ENCODE measurements at places on chromosomes 2 and 18.
A peak's percentile ranks its signal among the peaks of the same experiment; 100 is the strongest.

GRCh38 chr2:240991378-240992263 is 6.8 kb upstream of the SNED1 start:
- peak; percentile 80 for DNase-seq

GRCh38 chr2:12062053-12062395 is 315.6 kb downstream of the LPIN1 start:
- DNase-seq, result no peak

GRCh38 chr2:102839668-102840388 is 78.0 kb downstream of the TMEM182 start:
- DNase-seq, result no peak

GRCh38 chr2:200700856-200701255 is 110.9 kb upstream of the BZW1 start:
- no peak for DNase-seq

GRCh38 chr2:64606479-64607363 is 47.0 kb downstream of the SERTAD2 start:
- no peak for DNase-seq

DNA sequence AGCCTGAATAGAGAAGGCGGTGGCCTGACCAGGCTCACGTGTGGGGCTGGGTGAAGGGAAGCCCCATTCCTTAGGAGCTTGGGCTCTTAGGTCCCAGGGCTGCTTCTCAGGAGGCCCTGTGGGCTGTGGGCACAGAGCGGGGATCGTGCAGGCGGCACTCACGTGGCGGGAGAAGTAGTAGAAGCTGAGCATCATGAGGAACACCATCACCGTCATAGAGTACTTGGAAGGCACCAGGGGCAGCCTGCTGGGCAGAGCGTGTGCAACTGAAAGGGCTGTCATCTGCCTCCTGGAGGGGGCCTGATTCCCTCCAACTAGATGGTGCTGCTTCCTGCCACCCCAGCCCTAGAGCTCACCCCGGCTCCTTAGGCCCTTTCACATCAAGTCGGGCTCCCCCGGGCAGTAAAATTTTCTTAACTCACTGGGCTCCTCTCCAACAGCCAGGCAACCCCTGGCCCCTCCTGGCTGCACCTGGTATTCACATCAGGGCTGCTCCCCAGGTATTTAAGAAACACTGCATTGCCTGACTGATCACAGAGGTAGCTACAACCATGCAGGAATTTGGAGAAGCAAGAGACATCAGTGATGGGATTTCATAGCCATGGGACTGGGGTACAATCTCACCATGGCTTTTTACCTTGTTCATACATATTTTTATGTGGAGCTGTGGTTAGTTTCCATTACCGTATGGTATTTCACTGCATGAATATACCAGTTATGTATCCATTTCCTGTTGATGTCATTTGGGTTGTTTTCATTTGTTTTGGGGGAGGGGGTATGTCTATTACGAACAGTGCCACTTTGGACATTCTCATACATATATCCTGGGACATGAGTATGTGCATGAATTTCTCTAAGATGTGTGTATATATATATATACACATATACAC is 32.9 kb downstream of the CENPO start:
- no peak for DNase-seq

- no peak for DNase-seq
Observed at GRCh38 chr2:208103616-208104015, 20.7 kb downstream of the CRYGD start.

DNA sequence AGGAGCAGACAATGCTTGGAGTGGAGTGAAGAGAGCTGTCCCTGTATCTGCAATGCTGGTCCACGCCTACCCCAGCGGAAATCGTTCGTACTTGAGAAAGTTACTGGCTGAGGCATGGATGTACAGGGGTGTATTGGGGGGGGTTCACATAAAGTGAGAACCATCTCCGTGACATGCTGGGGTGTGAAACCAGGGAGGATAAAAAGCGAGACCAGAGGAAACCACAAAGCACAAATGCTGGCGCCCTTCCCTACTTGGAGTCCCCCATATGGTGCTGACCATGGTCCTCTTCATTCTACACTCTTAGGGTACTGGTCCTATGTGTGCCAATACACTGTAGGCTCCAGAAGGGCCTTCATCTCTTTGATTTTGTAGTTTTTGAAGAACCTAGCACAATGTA is 244.1 kb downstream of the L3MBTL4 start:
- no peak for DNase-seq

GRCh38 chr2:119914266-119914665 is 98.6 kb upstream of the EPB41L5 start:
- DNase-seq, result no peak

DNA sequence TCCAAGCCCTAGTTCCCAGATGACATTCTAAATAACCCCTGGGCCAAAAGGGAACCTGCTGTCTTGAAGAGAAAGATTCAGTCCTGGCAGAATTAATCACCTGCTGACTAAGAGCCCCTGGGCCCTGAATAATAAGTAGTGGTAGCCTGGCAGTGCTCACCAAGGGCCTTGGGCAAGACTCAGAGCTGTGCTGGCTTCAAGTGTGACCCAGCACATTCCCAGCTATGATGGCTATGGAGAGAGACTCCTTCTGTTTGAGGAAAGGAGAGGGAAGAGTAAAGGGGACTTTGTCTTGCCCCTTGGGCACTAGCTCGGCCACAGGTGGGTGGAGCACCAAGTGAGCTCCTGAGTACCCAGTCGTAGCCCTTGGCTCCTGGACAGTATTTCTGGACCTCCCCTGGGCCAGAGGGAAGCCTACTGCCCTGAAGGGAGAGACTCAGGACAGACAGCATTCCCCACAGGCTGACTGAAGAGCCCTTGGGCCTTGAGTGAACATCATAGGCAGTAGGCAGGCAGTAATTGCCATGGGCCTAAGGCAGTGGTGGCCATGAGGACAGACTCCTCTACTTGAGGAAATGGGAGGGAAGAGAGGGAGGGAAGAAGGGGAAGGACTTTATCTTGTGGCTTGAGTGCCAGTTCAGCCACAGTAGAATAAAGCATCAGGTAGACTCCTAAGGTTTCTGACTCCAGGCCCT is 40.0 kb upstream of the INPP4A start:
- DNase-seq, result no peak

- DNase-seq, result no peak
Observed at GRCh38 chr18:40346146-40346545, 1608.9 kb upstream of the PIK3C3 start.

DNA sequence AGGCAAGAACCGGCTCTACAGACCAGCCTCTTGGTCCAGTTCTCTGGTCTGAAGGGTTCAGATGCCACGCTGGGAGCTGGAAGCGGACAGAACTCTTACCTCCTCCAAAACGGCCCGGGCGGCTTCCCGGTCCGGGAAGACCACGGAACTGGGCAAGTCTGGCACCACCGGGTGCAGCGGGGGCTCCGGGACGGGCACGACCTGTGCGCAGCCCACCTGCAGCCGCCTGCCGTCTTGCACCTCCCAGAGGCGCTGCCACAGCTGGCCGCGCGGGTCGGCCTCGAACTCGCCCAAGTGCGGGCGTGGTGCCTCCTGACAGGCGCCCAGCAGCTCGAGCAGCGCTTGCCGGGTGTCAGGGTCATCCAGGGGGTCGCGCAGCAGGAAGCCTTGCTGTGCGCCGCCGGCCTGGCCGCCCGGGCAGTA is 773 bp downstream of the CMPK2 start:
- DNase-seq, result no peak

- no peak for DNase-seq
Observed at GRCh38 chr2:233053928-233054784, 6.0 kb upstream of the INPP5D start.

- no peak for DNase-seq
Observed at GRCh38 chr2:123723706-123724105, 301.4 kb upstream of the CNTNAP5 start.

- DNase-seq, result no peak
Observed at GRCh38 chr2:236403125-236403524, 138.9 kb upstream of the ASB18 start.

- no peak for DNase-seq
Observed at GRCh38 chr2:644871-645270, 32.3 kb downstream of the TMEM18 start.

DNA sequence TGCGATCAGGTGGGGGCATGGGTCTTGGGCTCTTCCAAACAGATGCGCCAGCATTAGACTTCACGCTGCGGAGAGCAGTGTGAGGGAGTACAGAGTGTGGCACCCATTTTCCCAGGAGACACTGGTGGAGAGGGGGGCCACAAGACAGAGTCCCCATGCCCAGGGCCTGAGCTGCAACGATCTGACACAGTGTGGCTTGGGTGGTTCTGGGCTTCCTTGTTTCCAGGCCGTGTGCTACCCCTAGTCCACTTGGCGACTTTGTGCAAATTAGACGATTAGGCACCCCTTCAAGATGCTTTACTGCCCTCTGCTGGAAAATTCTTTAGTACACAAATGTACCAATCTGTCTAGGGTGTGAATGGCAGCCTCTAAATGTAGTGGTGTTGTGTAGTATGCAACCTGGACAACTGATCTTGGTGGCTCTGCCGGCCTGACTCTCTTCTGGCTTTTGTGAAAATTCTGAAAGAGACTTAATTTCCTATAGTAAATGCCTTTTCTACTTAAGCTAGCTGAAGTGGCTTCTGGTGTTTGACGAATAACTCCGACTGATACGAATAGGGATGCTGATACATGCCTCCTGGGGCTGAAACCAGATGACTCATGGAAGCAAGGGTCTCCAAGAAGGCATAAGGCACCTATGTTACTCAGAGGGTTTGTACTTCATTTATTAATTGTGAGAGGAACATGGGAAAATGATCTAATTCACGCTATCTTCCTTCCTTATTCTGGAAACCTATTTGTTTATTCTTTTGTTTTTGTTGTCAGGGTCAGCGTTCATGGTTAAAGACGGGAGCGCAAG is 92.3 kb upstream of the SMAD2 start:
- DNase-seq, result no peak

- DNase-seq, result no peak
Observed at GRCh38 chr2:144712550-144712940, 192.6 kb upstream of the ZEB2 start.

DNA sequence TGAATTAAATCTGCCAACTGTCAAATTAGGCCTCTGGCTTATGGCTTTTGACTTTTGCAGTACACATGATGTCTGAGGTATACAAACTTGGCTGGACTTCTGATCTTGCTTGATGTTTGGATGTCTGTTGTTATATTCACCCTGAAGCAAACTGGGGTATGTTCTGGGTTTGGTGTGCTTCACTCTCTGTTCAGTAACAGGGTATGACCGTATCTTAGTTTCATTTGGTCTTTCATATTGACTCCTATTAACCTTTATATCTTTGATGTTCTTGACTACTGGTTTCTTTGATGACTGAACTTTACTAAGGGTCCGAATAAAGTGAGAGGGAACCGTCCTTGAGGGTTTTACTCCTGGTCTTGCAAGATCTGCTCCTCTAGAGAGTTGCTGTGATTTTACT is 8.2 kb downstream of the CKAP2L start:
- no peak for DNase-seq

DNA sequence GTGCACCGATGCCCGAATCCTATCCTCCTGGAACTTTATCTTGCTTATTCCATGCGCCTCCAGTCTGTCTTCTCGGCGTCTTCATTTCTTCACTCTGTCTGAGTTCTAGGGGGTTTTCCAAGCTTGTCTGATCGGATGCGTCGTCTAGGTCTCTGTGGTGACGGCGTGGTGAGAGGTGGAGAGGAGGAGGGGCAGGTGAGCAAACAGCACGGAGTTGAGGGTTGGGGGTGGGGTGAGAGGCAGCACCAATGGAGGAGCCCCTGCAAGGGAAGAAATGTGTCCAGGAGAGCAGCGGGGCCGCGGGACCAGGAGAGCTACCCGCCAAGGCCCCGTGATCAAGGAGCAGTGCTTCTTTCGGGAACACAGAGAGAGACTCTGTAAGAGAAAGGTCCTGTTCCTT is 131.3 kb upstream of the TWIST2 start:
- no peak for DNase-seq

- DNase-seq, result no peak
Observed at GRCh38 chr2:109352898-109353689, 224.1 kb downstream of the SH3RF3 start.

- no peak for DNase-seq
Observed at GRCh38 chr2:172087780-172088244, 2.5 kb downstream of the DLX1 start.

DNA sequence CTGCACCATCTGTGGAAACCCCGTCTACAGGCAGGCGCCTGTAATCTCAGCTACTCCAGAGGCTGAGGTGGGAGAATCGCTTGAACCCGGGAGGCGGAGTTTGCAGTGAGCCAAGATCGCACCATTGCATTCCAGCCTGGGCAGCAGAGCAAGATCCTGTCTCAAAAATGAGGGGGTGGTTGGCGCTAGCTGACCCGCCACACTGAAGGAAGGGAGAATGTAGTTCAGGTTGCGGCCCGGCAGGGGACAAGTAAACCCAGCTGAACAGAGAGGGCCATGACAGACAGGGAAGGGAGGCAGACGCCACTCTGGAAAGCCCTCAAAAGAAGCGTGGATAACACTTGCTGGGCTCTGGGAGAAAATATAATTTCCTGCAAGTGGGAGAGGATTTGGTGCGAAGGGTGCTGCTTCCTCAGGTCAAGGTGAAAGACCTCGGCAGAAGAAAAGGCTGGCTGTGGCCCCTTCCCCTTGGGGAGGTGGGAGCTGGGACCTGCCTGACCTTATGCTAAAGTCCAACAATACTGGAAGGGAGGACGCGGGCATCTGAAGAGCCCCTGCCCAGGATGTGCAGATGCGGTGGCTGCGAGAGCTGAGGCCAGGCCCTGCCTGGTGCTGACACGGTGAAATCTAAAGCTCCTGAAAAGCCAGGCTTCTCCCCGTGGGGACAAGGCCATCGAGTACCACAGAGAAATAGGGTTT is 3.7 kb upstream of the SFT2D3 start:
- no peak for DNase-seq

DNA sequence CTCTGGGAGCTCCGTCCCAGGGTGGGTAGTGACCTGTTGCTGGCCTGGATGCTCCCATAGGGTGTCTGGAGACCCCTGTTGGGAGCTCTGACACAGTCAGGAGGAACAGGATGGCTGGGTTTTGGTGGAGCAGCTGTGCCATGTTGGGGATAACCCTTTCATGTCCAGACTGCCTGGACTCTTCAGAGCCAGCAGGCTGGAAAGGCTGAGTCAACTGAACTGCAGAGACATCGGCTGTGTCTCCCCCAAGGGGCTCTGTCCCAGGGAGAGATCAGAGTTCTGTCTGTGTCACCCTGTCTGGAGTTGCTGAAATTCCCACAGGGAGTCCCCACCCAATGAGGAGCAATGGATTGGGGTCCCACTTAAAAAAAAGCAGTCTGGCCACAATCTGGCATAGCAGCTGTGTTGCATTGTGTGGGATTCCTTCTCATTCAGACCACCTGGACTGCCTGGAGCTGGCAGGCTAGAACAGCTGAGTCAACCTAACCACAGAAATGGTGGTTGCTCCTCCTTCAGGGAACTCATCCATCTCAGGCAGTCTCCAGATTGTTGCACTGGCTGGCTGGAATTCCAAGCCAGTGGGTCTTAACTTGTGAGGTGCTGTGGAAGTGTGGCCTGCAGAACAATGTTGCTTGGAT is 37.2 kb downstream of the AGPS start:
- DNase-seq, result peak; percentile 63

DNA sequence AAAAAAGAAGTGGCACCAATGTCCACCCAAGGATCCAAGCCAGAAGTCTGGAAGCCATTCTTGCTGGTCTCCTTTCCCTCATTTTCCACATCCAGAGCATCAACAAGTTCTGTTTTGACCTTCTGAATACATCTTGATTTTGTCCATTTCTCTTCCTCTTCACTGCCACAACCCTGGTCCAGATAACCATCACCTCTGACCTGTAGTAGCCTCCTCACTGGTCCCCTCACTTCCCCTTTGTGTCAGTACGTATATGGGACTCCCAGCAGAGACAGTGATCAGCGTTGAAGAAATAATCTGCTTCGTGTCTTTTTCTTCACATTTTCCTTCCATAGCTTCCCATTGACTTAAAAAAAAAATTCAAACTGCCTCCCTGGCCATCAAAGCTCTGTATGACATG is 109.3 kb upstream of the SP5 start:
- no peak for DNase-seq
